ENCODE measurements at places on chromosomes 12 and 14. TPM values are rescaled to one million over a fixed set of nuclear protein-coding genes. Genes with fewer than 3 reads are reported as not detected.

- H3K4me1 ChIP-seq: no peaks in the 10 kb centered on the region
- peaks cover 4% of the 10 kb centered on the region for H3K27me3 ChIP-seq
- no peak overlapping the region for H3K27ac ChIP-seq
- no peaks in the 10 kb centered on the region for H3K36me3 ChIP-seq
- no peak overlapping the region for H3K4me3 ChIP-seq
Observed at GRCh38 chr12:109695961-109696461, 17.6 kb upstream of the FAM222A start.

DNA sequence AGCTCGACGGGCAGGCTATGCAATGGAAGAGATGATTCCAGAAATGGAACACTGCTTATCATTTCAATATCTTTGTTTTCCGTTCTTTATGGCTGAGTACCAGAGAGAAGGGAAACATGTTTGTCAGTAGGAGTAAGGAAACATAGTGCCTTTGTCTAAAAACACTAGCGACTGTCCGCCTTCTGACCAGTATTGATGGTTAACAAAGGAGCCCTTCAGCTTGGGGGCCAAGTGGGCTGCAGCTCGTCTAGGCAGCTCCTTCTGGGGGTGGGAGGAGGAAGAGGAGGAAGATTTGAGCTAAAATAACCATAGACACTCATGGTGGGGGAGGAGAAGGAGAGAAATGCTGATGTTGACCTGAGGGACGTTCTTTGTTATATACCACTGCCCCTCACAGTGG, 15.0 kb downstream of the COQ5 start:
- no peaks in the 10 kb centered on the region for H3K27me3 ChIP-seq
- peaks cover 40% of the 10 kb centered on the region for H3K36me3 ChIP-seq
- H3K4me1 ChIP-seq: no peaks in the 10 kb centered on the region
- no peak for DNase-seq

LPAR5 gene
- 59.6 TPM for total RNA-seq

GRCh38 chr12:75818863-75819262, 212.7 kb downstream of the PHLDA1 start:
- no peak for DNase-seq
- H3K4me3 ChIP-seq: no peak overlapping the region
- no peaks in the 10 kb centered on the region for H3K36me3 ChIP-seq

DNA sequence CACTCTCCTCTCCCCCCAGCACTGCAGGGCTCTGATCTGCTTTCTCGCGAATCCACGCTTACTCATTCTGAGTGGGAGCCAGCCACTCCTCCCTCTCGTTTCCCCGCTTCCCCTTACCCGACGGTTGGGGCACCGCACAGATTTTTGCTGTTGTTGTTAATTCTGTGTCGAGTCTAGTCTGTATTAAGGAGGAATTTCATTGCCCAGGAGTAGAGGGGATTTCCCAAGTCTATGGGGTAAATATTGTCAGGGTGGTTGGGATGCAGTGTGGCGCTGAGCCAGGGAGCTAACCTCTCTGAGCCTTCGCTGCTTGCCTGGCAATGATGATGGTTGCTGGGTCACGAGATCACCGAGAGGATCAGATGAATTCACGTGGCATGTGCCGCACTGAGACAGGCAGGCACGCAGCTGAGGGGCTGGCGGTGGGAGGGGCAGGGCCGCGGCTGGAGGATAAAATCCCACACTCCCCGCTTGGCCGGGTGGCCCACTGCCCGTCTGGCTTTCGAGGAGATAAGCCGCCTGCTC, 18.5 kb downstream of the NCOR2 start:
- no peak overlapping the region for H3K4me3 ChIP-seq
- H3K4me1 ChIP-seq: peaks cover 74% of the 10 kb centered on the region
- H3K36me3 ChIP-seq: no peaks in the 10 kb centered on the region
- DNase-seq: no peak

HCAR3 gene
- total RNA-seq: not detected

FGF6 gene
- total RNA-seq: not detected

- no peaks in the 10 kb centered on the region for H3K27me3 ChIP-seq
- H3K27ac ChIP-seq: no peak overlapping the region
- H3K4me3 ChIP-seq: no peak overlapping the region
- no peak for DNase-seq
Observed at GRCh38 chr14:41490323-41490722, 116.4 kb upstream of the LRFN5 start.

OR6C2 gene
- not detected for total RNA-seq

PTPRR gene
- not detected for total RNA-seq

FSCB gene
- not detected for total RNA-seq

PLA2G1B gene
- not detected for total RNA-seq

DNA sequence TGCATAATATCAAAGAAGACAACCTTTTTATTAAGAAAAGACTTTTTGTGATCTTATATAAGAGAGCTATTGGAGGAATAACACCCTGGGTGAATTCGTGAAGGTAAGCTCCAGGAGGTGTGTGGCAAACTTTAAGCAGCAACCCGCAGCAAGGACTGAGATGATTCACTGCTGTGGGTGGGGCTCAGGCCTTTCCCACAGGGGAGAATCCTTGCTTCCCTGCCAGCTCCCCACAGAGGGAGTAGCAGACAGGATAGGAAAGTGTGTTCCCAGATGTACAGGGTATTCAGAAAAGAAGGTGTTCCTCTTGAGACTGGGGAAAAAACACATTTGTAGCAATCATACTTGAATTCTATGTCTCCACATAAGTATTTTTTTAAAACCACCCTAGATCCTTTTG, 9.2 kb downstream of the NDUFA12 start:
- no peak for DNase-seq
- no peaks in the 10 kb centered on the region for H3K27me3 ChIP-seq
- H3K4me1 ChIP-seq: no peaks in the 10 kb centered on the region
- H3K4me3 ChIP-seq: no peak overlapping the region
- H3K36me3 ChIP-seq: peaks cover 34% of the 10 kb centered on the region

TOMM20L gene
- 0.70 TPM for total RNA-seq

DNA sequence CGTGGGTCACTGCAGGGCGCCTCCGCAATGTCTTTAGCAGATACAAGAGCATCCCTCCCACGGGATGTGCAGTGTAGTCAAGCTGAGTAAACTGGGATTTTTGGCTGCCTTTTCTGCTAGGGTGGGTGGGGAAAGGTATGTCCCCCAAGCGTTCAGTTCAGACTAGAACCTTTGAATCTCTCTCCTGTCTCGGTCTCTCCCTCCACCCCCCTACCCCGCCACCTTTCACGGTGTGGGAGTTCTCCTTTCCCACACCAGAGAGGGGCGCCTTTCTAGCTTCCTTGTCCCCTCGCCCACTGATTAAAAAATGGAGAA, 525 bp upstream of the FAR2 start:
- H3K36me3 ChIP-seq: no peaks in the 10 kb centered on the region
- H3K4me3 ChIP-seq: peak overlapping the region; percentile 57
- peaks cover 29% of the 10 kb centered on the region for H3K4me1 ChIP-seq
- DNase-seq: peak; percentile 19

GRCh38 chr12:96445691-96446583, 43.4 kb upstream of the CFAP54 start:
- H3K27ac ChIP-seq: peak overlapping the region; percentile 77
- DNase-seq: peak; percentile 54
- H3K36me3 ChIP-seq: no peaks in the 10 kb centered on the region
- H3K4me1 ChIP-seq: peaks cover 13% of the 10 kb centered on the region
- no peak overlapping the region for H3K4me3 ChIP-seq

- no peak for DNase-seq
- no peaks in the 10 kb centered on the region for H3K27me3 ChIP-seq
- no peak overlapping the region for H3K27ac ChIP-seq
- H3K36me3 ChIP-seq: no peaks in the 10 kb centered on the region
- H3K4me1 ChIP-seq: no peaks in the 10 kb centered on the region
Observed at GRCh38 chr14:88934351-88934806, 109.9 kb downstream of the TTC8 start.

SLC7A8 gene
- 1.1 TPM for total RNA-seq

GRCh38 chr12:78177298-78177697, 346.6 kb downstream of the NAV3 start:
- no peaks in the 10 kb centered on the region for H3K27me3 ChIP-seq
- H3K27ac ChIP-seq: no peak overlapping the region
- no peaks in the 10 kb centered on the region for H3K36me3 ChIP-seq
- no peaks in the 10 kb centered on the region for H3K4me1 ChIP-seq
- H3K4me3 ChIP-seq: no peak overlapping the region

- no peak for DNase-seq
- H3K36me3 ChIP-seq: no peaks in the 10 kb centered on the region
- H3K27ac ChIP-seq: no peak overlapping the region
- H3K4me3 ChIP-seq: no peak overlapping the region
- no peaks in the 10 kb centered on the region for H3K4me1 ChIP-seq
- no peaks in the 10 kb centered on the region for H3K27me3 ChIP-seq
Observed at GRCh38 chr14:103204852-103205540, 81.7 kb downstream of the TNFAIP2 start.

DNA sequence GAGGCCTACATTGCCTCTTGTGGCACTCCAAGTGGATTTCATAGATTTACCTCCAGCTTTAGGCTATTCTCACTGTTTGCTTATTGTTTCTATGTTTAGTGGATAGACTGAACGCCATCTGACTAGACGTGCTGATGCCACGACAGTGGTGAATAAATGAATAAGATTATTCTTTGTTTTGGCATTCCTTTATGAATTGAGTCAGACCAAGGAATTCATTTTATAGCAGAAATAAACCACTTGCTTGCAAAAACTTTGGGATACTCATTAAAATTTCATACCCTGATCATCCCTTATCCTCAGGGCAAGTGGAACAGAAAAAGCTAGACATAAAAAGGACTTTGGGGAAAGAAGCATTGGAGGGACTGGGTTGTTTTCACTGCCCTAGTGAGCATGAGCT, 71.7 kb upstream of the FERMT2 start:
- H3K4me1 ChIP-seq: no peaks in the 10 kb centered on the region
- no peak overlapping the region for H3K4me3 ChIP-seq
- no peak overlapping the region for H3K27ac ChIP-seq
- H3K27me3 ChIP-seq: no peaks in the 10 kb centered on the region
- no peak for DNase-seq
- no peaks in the 10 kb centered on the region for H3K36me3 ChIP-seq

DNA sequence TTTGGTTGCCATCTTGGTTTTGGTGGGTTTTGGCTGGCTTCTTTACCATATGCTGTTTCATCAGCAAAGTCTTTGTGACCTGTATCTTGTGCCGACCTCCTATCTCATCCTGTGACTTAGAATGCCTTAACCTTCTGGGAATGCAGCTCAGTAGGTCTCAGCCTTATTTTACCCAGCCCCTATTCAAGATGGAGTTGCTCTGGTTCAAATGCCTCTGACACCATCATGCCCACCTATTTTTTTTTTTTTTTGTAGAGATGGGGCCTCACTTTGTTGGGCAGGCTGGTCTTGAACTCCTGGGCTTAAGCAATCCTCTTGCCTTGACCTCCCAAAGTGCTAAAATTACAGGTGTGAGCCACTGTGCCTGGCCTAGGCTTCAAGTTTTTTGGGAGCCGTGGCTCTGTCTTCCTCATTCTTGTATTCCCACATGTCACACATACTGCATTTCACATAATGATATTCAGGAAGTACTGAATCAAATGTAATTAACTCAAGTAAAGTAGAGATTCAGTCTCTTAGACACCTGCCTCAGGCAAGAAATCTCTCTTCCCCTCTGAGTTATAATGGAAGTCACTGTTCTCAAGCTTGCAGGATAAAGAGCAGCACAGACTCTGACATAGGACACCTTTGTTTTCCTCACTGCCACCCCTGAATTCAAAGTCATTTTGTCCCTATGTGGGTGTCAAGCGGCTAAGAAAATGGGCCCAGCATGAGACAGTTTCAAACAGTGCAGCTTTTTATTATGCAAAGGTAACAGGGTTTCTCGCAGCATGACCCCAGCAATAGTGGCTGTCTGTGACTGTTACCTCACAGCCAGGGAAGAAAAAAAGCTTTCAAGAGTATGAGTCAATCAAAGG, 159.0 kb downstream of the PTPN11 start:
- no peak for DNase-seq
- no peaks in the 10 kb centered on the region for H3K36me3 ChIP-seq
- no peak overlapping the region for H3K4me3 ChIP-seq
- no peak overlapping the region for H3K27ac ChIP-seq
- H3K27me3 ChIP-seq: peaks cover 12% of the 10 kb centered on the region

- H3K27me3 ChIP-seq: peaks cover 3% of the 10 kb centered on the region
- H3K27ac ChIP-seq: no peak overlapping the region
- no peaks in the 10 kb centered on the region for H3K36me3 ChIP-seq
Observed at GRCh38 chr12:93911396-93911795, 234.2 kb downstream of the CRADD start.

GRCh38 chr12:78799649-78800048, 64.9 kb upstream of the SYT1 start:
- H3K27me3 ChIP-seq: no peaks in the 10 kb centered on the region
- no peak for DNase-seq

GYS2 gene
- 0.10 TPM for total RNA-seq

DNA sequence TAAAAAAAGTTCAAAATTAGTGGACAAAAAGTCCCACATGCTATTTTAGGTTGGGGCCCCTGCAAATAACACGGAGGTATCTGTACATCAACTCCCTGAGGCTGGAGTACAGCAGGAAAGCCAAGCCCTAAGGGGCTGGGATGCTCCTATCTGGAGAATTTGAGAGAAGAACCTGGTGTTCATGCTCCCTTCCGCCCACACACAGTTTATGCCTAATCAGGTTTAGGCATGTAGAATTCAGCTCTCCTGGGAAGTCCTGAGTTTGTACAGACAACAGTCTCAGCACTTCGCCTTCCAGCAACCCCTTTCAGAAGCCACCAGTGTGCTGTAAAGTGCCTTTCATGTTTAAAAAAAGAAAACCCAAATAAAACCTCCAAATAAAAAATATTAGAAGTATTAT, 237.3 kb upstream of the GRIP1 start:
- H3K27ac ChIP-seq: no peak overlapping the region
- H3K27me3 ChIP-seq: peaks cover 2% of the 10 kb centered on the region
- no peaks in the 10 kb centered on the region for H3K4me1 ChIP-seq
- DNase-seq: no peak
- H3K36me3 ChIP-seq: no peaks in the 10 kb centered on the region

GRCh38 chr14:36756226-36756625, 94.6 kb downstream of the PAX9 start:
- no peaks in the 10 kb centered on the region for H3K4me1 ChIP-seq
- H3K27ac ChIP-seq: no peak overlapping the region
- no peak overlapping the region for H3K4me3 ChIP-seq
- no peaks in the 10 kb centered on the region for H3K27me3 ChIP-seq

GRCh38 chr12:117042862-117043261, 56.4 kb downstream of the TESC start:
- H3K36me3 ChIP-seq: no peaks in the 10 kb centered on the region
- H3K27ac ChIP-seq: no peak overlapping the region
- no peak for DNase-seq
- H3K4me3 ChIP-seq: no peak overlapping the region
- peaks cover 6% of the 10 kb centered on the region for H3K4me1 ChIP-seq

SLC6A12 gene
- total RNA-seq: not detected

- no peaks in the 10 kb centered on the region for H3K36me3 ChIP-seq
- no peak for DNase-seq
- peaks cover 5% of the 10 kb centered on the region for H3K27me3 ChIP-seq
Observed at GRCh38 chr12:67426067-67426466, 156.9 kb downstream of the CAND1 start.

DNA sequence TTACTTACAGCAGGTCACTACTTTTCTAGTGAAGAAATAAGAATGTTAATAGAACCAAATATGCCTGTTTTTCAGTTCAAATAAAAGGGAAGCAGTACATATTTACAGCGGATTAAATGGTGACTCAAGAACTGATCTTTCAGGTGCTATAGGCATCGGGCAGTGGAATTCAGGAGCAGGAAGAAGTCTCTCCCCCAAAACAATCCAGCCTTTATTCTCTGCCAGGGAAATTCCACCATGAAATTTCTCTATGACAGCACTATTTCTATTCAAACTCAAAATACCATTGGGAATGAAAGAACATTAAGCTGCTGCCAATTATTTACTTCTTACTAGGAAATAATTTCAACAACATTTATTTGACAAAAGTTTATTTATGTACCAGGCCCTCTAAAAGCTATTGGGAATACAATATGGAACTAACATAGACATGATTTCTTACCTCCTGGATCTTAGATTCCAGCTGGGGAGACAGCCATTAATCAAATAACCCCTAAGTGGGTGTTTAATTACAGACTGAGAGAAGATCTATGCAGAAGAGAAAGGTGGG, 60.3 kb upstream of the KRR1 start:
- DNase-seq: no peak
- H3K4me3 ChIP-seq: no peak overlapping the region
- H3K27ac ChIP-seq: no peak overlapping the region
